ENCODE measurements at places on chromosomes 6 and 20. TPM values are rescaled to one million over a fixed set of nuclear protein-coding genes. Genes with fewer than 3 reads are reported as not detected.

DNA sequence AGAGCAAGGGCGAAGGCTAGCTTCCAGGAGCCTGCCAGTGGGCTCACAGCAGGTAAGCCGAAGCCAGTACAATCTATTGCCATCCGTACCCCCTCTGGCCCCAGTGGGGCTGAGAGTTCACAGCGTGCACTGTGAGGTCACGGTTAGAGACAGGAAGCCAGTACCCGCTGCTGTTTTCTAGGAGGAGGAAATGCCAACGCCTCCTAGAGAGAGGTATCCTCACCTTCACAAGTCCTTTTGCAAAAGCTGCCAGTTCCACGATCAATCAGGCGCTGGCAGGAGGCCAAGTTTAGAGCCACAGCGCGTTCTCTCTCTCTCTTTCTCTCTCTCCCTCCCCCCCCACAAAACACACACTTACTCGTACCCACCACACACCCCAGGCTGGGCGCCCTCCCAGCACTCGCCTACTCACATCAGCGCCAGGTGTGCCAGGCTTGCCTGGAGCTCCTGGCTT lies 22.5 kb downstream of the COL9A1 start:
- no peak for DNase-seq
- H3K27me3 ChIP-seq: peaks cover 8% of the 10 kb centered on the region
- H3K4me1 ChIP-seq: no peaks in the 10 kb centered on the region
- no peak overlapping the region for H3K4me3 ChIP-seq

DNA sequence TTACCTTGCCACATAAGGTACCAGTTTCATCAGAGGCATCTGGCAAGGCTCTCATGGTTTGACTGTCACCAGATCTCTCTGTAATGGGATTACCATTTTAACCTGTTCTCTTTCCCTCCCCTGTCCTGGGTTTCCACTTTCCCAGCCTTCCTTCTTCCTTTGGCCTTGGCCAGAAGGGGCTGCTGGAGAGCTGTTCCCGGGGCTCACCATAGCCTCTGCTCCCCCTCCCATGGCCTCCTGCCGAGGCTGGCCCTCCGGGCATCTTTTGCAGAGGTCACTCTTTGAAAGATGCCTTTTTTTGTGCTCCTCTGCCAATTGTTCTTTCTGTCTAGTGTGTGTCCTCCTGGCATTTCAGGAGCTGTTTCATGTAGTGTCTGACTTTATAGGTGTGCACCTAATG lies 100.7 kb upstream of the SCP2D1 start:
- no peaks in the 10 kb centered on the region for H3K36me3 ChIP-seq
- DNase-seq: no peak
- H3K27me3 ChIP-seq: no peaks in the 10 kb centered on the region
- H3K27ac ChIP-seq: no peak overlapping the region
- no peak overlapping the region for H3K4me3 ChIP-seq

DNA sequence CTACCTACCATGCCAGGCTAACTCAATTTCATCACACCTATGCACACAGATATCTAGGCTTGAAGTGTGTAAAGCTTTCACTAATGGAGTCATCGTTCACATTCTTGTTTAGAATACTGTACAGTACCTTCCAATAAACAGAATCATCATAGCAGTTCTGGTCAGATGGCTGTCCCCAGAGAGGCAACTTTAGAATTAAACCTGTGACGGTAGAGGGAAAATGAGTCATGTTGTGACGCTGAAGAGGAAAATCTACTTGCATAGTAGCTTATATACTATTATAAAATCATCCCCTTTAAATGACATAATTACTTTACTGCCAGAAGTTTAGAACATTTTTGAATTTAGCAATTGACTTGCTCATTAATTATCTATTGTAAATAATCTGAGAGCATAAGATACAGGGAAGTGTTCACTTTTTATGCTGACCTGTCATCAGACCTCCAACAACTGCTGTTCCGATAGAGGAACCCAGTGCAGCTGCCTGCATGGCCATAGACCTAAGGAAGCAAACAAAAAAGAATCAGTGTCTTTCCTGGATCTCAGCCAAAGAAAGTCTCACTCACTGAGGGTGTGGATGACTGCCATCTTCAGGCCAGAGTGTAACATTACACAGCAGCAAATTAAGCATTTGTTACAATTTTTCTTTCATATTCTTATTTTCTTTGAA lies 29.8 kb downstream of the RHAG start:
- peak; percentile 52 for DNase-seq
- H3K36me3 ChIP-seq: no peaks in the 10 kb centered on the region
- H3K4me3 ChIP-seq: no peak overlapping the region
- H3K27ac ChIP-seq: no peak overlapping the region
- H3K27me3 ChIP-seq: no peaks in the 10 kb centered on the region

GRCh38 chr6:91713911-91714310 lies 1127.0 kb upstream of the MAP3K7 start:
- H3K4me3 ChIP-seq: no peak overlapping the region
- H3K27ac ChIP-seq: no peak overlapping the region
- H3K36me3 ChIP-seq: no peaks in the 10 kb centered on the region
- no peak for DNase-seq

GRCh38 chr6:13302751-13303667 lies 25.3 kb downstream of the TBC1D7 start:
- peak overlapping the region; percentile 26 for H3K27ac ChIP-seq
- no peak for DNase-seq
- no peaks in the 10 kb centered on the region for H3K4me1 ChIP-seq
- H3K36me3 ChIP-seq: no peaks in the 10 kb centered on the region
- H3K4me3 ChIP-seq: no peak overlapping the region

DNA sequence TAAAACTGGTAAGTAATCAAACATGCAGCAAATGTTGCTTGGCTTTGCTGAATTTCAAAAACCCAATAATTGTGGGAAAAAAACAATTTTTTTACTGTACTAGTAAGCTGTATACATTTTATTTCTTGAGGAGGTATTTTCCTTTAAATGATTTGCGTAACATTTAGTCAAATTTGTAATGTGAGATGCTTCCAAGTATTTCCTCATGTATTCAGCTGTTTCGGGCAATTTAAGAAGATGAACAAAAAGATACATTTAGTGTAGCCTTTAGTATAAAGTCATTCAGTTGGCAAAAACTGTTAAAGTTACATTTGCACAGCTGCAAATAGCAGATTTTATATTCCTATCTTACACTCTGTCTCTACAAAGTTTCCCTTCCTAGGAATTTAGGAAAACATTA lies 186.1 kb upstream of the SCGN start:
- H3K27ac ChIP-seq: no peak overlapping the region
- no peak for DNase-seq
- H3K4me3 ChIP-seq: no peak overlapping the region
- no peaks in the 10 kb centered on the region for H3K27me3 ChIP-seq
- no peaks in the 10 kb centered on the region for H3K4me1 ChIP-seq

- DNase-seq: no peak
- H3K36me3 ChIP-seq: no peaks in the 10 kb centered on the region
- no peaks in the 10 kb centered on the region for H3K4me1 ChIP-seq
- no peaks in the 10 kb centered on the region for H3K27me3 ChIP-seq
Measured at GRCh38 chr20:53804920-53805894, 211.6 kb upstream of the ZNF217 start.

DNA sequence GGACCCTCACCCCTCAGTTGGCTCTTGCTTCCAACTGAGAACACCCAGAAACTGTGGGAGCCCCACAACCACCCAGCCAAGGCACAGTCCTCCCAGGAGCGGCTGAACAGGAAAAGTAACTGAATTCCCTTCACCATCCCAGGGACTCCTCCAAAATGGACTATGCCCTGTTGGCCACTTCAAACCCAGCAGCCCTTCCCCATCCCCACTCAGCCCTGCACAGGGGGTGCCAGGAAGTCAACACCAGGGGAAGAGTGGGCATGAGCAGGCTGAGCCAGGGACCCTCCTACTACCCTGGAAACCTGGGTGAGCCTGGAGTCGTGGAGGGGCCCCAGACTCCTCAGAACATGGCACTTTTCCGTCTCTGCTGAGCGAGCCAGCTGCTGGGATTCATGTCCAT lies 10.3 kb downstream of the GUCA1B start:
- H3K4me3 ChIP-seq: no peak overlapping the region
- no peak for DNase-seq
- no peaks in the 10 kb centered on the region for H3K4me1 ChIP-seq
- H3K27ac ChIP-seq: no peak overlapping the region

GRCh38 chr6:123849406-123849805 lies 45.7 kb downstream of the NKAIN2 start:
- no peaks in the 10 kb centered on the region for H3K27me3 ChIP-seq
- no peak for DNase-seq
- H3K4me1 ChIP-seq: no peaks in the 10 kb centered on the region
- H3K4me3 ChIP-seq: no peak overlapping the region
- H3K27ac ChIP-seq: no peak overlapping the region
- no peaks in the 10 kb centered on the region for H3K36me3 ChIP-seq

- no peaks in the 10 kb centered on the region for H3K36me3 ChIP-seq
- H3K27ac ChIP-seq: no peak overlapping the region
- no peaks in the 10 kb centered on the region for H3K27me3 ChIP-seq
- no peaks in the 10 kb centered on the region for H3K4me1 ChIP-seq
- H3K4me3 ChIP-seq: no peak overlapping the region
- no peak for DNase-seq
Measured at GRCh38 chr20:33984182-33984719, 9.5 kb upstream of the RALY start.

DNA sequence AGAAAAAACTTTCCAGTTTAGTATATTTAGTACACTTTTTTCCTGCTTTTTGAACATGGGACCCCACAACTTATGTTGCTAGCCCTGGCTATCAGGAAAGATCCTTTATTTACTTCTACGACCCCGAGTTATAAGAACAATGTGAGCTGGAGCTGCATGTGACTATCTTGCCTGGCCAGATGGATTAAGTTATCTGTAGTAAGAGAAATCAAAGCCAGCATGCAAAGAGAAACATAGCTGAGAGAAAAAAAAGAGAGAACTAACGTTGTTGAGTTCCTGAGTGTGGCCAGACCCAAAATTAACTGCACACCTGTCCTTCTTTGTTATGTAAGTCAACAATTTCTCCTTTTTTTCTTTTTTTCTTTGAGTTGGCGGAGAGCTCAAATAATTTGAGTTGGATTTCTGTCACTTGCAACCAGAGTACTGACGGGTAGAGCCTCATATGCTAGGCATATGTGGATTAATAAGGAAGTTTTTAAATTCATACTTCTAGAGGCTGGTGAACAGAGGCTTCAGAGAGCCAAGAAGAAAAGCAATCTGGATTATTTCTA lies 219.5 kb downstream of the HACE1 start:
- no peaks in the 10 kb centered on the region for H3K36me3 ChIP-seq
- no peak overlapping the region for H3K4me3 ChIP-seq
- no peak for DNase-seq
- peak overlapping the region; percentile 17 for H3K27ac ChIP-seq

DNA sequence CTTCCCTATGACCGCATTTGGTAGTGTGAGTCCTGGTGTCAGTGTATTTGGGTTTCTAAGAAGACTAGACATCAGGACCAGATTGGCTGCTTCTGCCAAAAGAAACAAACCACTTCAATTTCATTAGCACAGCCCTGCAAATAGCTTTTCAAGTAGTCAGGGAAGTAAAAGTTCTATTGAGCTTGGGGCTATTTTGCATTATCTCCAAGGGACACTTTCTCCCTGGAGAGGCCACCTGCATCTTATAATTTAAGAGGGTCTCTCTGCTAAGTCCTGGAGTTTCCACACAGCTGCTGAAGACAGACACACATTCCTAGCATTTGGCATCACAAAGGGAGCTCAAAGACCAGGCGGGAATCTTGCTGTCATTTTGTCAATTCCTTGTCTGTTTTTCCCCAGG lies 141.2 kb downstream of the BMP2 start:
- no peak overlapping the region for H3K27ac ChIP-seq
- no peaks in the 10 kb centered on the region for H3K27me3 ChIP-seq
- no peaks in the 10 kb centered on the region for H3K36me3 ChIP-seq
- H3K4me3 ChIP-seq: no peak overlapping the region
- DNase-seq: no peak

- H3K36me3 ChIP-seq: no peaks in the 10 kb centered on the region
- DNase-seq: peak; percentile 12
Measured at GRCh38 chr6:137233911-137234863, 15.0 kb upstream of the IFNGR1 start.

DNA sequence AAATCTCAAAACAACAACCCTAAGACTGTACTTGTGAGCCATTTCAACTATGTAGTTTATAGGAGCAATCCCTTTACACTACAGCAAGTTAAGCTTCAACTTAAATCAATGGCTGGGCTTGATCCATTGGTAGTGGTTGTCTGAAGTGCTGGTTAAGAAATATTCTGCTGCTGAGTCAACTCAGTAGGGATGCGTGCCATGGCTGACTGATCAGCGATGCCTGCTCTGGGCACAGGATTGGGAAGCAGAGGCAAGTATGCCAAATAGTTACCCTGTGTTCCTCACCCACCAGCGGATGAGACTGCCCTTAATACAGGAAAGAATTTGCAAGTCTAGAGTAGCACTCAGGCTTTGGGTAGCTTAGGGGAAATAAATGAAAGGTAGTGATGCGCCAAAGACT lies 41.5 kb downstream of the GCM1 start:
- no peak overlapping the region for H3K4me3 ChIP-seq
- no peak for DNase-seq
- no peaks in the 10 kb centered on the region for H3K27me3 ChIP-seq
- no peaks in the 10 kb centered on the region for H3K4me1 ChIP-seq

DNA sequence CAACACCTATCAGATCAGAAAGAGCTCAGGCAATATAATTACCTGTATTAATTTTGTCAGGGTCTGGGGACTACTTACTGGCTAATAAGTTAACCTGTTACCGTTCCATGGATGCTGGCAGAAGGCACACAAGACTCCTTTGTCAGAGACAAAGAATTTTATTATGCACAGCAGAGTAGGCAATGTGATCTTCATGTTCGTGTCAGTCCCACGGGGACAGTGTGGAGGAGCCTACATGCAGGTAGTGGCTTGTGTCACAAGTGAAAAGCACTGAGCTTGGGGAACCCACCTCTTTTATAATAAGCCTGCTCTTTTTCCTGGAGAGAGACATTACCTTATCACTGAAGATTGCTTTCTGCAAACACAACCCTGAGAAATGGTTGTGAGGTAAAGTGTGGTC lies 96.9 kb downstream of the CD164 start:
- H3K36me3 ChIP-seq: no peaks in the 10 kb centered on the region
- H3K27ac ChIP-seq: no peak overlapping the region
- H3K4me3 ChIP-seq: no peak overlapping the region
- no peak for DNase-seq
- H3K27me3 ChIP-seq: no peaks in the 10 kb centered on the region

- DNase-seq: no peak
- H3K4me3 ChIP-seq: no peak within 1 kb of the TSS
- no peaks in the 10 kb centered on the region for H3K4me1 ChIP-seq
- no peaks in the 10 kb centered on the region for H3K36me3 ChIP-seq
- H3K27ac ChIP-seq: no peak within 1 kb of the TSS
Measured at GRCh38 chr6:52186075-52186474, at the start of gene IL17A. Gene IL17A (plus strand): TSS chr6:52186375. CDS start chr6:52186432, 57 bp downstream.

DNA sequence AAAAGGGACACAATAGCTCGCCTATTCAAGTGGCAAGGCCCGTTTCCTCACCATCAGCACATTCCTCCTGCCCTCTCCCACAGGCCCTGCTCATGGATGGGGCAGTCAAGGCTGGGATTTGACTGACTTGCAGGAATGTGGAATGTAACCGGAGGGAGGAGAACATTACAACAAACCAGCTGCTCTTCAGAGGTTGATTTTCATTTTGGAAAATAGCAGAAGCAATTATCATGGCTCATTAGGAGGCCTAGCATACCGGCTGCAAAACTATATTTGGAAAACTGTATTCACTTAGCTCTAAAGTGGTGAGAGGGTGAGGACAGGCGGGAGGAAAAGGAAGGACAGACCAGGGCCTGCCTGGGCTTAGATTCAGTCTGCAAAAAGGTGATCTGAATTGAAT lies 283.7 kb downstream of the CD83 start:
- no peaks in the 10 kb centered on the region for H3K36me3 ChIP-seq
- H3K4me1 ChIP-seq: no peaks in the 10 kb centered on the region
- DNase-seq: no peak
- H3K27me3 ChIP-seq: no peaks in the 10 kb centered on the region
- no peak overlapping the region for H3K27ac ChIP-seq

RBPJL gene
- not detected for total RNA-seq

SIRPB2 gene
- total RNA-seq: 3.2 TPM

CCN6 gene
- total RNA-seq: not detected

HTR1B gene
- total RNA-seq: not detected

PDE10A gene
- 9.6 TPM for total RNA-seq

PSMF1 gene
- total RNA-seq: 282 TPM
